ENCODE measurements at places on chromosomes 7 and 10.

GRCh38 chr10:114393886-114394285 lies 10.4 kb downstream of the AFAP1L2 start:
- DNase-seq = no peak

DNA sequence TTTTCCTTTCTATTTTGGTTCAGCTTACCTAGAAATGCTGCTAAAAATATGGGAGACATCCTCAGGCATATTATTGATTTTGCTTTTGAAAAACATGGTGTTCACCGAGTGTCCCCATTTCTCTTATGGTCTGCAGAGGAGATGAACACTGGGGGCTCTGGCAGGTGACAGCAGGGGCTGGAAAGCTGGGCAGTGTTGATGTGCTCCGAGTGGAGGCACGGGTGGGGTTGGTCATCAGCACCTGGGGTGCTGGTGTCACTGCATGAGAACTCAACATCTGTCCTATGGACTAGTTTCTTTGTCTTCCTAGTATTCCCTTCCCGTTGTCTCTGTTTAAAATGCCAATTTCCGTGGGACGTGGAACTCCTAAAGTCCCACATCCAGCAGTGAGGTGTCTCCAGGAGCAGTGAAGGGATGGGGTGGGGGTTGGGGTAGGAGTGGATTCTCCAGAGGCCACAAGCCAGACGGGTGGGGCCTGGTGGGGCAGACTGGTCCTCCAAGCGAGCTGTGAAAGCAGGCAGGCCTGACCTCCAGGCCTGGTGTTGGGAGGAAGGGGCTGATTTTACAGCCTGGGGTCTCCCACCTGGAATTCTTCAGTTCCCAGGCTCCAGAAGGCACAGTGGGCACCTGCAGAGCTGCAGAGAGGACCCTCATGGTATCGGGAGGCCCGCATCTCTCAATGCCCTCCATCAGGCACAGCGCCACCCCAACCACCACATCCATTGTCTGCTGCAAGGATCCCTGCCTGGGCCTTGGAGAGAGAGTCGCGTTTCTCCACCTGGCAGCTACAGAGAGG lies 24.4 kb downstream of the ZNF775 start:
- no peak for DNase-seq

GRCh38 chr10:28681928-28682750 lies 4.8 kb downstream of the BAMBI start:
- DNase-seq = no peak

GRCh38 chr7:63030061-63030460 lies 968.6 kb upstream of the ZNF722 start:
- DNase-seq = no peak

- no peak for DNase-seq
Observed at GRCh38 chr7:133829336-133829897, 297.7 kb upstream of the LRGUK start.

DNA sequence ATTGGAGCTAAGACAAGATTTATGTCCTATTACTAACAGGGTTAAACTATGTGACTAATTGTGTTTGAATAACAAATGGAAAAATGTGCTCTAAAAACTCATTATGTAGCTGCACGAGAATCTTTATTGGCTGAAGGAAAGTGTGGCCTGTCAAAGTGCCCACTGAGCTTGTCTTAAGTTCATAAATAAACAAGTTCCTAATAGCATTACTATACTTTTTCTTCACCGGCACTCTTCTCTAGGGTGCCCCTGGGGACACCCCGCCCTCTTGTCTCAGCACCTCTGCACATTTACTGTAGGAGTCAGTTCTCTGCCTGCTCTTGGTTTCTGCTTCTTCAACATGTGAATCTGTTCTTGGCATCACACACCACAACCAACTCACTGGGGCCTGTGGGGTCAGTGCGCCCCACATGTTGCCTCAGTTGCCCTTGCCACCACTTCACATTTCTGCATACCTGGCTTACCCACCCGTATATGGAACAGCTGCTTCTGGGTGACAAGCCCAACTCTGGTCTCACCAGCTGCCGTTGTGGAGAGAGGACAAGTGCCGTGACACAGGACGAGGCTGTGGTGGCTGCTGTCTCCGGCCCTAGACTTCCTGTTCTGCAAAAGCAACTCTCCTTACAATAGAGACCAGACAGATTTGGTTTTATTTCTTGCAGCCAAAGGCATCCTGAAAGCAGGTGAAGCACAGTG lies 96.3 kb upstream of the DDC start:
- DNase-seq = no peak

DNA sequence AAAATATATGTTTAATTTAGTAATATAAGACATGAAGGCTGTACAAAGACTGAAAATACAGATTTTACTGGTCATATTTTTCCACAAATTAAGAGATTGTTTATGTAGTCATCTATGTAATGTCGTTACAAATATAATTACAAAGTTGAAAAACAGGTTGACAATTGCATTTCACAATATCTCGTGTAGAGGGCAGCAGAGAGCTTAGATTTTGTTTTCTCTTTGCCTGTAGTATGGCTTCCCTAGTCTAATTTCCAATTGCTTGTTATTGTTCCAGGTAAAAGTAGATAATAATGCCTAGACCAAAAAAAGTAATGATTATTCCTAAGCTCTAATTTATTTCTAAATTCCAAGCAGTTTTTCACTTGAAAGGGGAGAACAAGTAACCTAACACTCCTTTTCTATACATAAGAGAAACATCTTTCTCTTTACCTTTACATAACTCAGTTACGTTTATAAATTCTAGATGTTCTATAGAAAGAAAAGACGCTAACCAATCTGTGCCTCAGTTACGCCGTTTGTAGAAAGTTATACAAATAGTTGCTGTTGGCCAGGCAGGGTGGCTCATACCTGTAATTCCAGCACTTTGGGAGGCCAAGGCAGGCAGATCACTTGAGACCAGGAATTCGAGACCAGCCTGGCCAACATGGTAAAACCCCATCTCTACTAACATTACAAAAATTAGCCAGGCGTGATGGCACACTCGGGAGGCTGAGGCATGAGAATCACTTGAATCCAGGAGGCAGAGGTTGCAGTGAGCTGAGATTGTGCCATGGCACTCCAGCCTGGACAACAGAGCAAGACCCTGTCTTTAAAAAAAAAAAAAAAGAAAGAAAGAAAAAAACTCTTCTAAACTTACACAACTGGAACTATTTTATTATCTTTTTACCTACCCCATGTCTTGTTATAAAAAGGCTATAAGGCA lies 30.0 kb downstream of the NET1 start:
- DNase-seq = no peak

- DNase-seq = no peak
Observed at GRCh38 chr10:78335691-78336401, 302.2 kb downstream of the RPS24 start.

GRCh38 chr7:106552645-106553445 lies 108.1 kb downstream of the CCDC71L start:
- no peak for DNase-seq

GRCh38 chr10:33122014-33122809 lies 164.2 kb upstream of the ITGB1 start:
- DNase-seq = no peak

DNA sequence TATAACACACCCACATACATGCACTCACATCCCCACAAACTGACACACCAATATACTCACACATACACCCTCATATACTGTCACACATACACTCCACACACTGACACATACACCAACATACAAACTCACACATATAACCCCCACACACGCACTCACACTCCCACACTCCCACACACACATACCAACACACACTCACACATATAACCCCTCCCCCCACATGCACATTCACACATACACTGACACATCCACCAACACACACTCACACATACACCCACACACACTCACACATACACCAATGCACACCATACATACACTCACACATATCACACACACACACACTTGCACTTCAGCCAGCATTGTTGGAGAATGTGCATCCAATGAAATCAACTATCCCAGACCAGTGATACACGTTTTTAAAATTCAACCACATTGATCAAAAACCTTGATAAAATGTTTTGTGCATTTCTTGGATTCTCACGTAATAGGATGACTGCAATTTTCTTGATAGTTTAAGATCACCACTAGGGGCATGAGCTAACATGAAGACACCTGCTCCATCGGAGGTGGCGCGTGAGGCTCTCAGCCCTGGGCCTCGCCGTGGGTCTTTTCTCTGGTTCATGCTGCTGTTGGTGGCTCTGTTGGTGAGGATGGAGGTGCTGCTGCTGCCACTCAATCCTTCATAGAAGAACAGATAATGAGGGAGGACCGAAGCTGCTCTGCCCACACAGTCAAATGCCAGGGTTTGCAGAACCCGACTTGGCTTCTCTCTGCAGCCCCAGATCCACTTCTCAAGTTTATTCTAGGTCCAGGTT lies 32.1 kb upstream of the CHST15 start:
- DNase-seq = no peak

DNA sequence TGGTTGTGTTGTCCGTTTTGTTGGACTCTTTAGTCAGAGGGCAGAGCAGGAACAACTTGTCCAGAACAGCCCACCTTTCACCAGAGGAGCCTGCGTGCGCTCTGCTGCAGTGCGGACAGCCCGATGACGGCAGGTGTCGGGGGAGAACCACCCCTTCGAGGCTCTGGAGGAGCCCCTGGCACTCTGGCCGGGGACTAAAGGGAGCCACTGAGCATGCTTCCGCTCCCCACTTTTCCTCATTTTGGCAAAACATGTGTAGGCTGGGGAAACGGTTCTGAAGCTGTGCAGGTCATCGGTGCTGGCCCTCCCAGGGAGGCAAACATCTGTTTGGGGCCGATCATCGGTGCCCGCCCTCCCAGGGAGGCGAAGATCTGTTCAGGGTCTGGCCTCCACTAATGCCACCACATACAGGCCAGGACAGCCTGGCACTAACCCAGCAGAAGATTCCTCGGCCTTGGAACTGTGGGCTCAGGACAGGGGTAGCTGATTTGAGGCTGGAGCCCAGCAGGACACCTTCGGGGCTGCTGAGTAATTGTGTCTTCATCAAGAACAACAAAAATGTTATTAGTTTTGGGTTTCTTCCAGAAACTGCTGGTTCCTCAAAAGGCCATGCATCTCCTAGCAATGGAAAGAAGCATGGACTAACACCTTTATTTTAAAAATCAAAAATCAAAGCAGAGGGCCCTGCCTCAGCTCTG lies 124.4 kb upstream of the TCERG1L start:
- no peak for DNase-seq

- DNase-seq = no peak
Observed at GRCh38 chr10:11449761-11450160, 161.7 kb downstream of the USP6NL start.

DNA sequence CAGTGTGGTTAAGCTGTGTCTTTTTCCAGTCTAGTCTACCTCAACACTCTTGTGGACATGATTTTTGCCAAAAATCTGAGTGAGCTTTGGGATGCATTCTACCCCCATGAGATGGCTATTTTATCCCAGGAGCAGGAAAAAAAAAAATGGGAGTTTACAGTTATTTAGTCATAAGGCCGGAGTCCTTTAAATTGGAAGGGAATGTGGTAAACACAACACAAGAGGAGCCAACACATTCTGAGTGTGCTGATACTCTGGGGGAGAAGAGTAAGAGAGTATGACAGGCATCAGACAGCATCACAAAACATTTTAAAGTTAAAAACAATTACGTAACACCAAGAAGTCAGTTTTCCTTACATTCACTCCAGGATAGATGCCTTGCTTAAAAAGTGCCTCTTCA lies 46.1 kb downstream of the C1GALT1 start:
- no peak for DNase-seq

DNA sequence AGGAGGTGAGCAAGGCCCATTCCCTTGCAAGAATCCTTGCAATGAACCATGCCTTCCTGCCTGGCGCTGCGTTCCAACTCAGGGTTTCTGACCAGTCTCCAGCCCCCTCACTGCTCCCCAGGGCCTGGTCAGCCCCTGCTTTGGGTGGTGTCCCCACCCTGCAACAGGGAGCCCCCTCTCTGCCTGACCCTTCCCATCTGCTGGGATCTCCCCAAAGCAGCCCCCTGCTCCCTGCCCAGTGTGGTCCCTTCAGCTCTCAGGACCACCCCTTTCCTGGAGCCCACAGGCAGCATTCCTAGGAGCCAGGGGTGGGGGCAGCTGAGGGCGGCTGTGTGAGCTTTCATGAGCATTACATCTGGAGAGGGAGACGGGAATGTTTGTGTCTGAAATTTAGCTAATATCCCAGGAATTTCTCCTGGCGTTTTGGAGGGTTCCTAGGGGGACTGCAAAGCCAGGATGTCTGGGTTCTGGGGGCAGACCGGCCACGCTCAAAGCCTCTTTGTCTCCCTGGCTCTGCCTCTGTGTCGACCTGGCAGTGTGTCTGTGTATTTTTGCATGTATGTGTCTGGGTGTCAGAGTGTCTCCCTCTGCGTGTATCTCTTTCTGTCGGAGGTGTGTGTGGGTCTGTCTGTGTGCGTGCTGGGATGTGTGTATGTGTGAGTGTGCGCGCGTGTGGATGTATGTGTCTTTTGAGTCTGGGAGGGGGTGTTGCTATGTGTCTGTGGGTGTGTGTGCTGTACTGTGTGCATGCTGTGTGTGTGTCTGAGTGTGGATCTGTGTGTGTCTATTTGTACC lies 300.5 kb upstream of the ZMIZ1 start:
- DNase-seq = no peak

GRCh38 chr10:5888843-5889623 lies 660 bp downstream of the ANKRD16 start:
- DNase-seq = peak; percentile 71

- DNase-seq = no peak
Observed at GRCh38 chr7:2357571-2357970, 2.9 kb downstream of the EIF3B start.

GRCh38 chr7:98209166-98209920 lies 1.9 kb upstream of the BHLHA15 start:
- DNase-seq = no peak

DNA sequence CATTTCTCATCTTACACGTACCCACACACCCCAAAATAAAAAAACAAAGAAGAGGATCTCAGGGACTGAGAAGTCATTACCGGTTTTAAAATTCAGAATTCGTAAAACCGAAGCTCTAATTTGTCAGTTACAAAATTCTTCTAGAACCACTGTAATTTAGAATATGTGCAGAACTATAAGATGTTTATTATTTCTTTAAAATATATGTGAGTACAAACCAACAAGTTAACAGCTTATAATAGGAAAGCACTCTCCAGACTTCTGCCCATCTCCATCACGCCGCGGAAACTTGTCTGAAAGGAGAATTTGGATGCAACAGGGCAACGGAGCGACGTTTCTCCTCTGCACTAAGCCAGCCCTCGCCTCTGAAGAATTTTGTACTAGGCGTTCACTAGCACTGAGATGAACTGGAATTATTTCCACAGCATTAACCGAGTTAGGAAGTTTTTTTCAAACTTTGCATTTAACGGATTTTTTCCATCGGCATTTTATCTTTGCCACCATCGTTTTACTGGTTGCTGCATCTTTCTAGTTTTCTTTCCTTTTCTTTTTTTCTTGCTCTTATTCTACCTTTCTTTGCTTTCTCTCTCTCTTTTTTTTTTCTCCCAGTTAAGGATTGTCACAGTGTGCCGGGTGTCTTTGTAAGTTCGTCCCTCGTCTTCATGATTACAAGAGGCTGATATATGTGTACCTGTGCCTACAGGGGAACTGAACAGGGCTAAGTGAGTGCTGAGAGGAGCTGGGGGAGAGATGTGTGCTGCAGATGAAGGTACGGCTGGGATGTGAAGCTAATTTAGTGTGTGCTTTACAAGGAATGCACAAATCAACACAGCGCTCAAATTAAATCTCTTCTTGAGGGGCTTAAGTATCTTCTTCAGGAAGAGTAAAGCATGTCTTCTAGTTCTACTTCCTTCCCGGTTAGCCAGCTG lies 295.9 kb upstream of the NFE2L3 start:
- no peak for DNase-seq
